ENCODE measurements at places on chromosomes 2 and 18. TPM values are rescaled to one million over a fixed set of nuclear protein-coding genes. Genes with fewer than 3 reads are reported as not detected.
A peak's percentile ranks its signal among the peaks of the same experiment; 100 is the strongest.

- DNase-seq = no peak
Measured at GRCh38 chr2:219877728-219878127, 250.3 kb downstream of the SLC4A3 start.

DNA sequence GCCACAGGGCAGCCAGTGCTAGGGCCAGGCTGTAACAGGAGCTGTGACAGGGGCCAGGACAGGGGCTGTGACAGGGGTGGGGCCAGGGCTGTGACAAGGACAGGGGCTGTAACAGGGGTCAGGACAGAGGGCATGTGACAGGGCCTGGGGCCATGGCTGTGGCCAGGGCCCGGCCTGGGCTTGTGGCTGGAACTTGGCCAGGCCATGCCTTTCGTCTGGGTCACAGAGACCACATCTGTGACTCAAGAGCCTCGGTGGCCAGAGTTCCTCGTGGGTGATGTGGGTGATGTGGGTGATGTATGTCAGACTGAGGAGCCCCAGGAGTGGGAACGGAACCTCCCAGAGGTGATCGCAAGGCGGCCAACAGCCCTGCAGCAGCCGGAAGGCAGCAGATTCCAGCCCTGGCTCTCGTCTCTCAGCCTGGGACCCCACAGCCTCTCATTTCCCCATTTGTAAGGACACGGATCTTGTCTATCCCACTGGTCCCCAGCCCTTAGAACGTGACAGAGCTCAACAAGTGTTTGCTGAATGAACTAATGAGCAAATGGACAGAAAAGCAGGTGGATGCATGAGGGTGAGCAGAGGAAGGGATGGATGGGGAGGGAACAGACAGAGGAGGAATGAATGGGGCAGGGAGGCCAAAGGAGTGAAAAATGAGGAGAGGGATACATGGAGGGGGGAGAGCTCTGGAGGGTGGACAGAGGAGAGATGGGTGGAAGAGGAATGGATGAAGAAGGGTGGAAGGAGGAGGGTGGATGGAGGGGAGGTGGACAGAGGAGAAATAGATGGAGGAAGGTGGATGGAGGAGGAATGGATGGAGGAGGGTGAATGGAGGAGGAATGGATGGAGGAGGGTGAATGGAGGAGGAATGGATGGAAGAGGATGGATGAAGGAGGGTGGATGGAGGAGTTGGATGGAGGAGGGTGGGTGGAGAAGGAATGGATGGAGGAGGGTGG, 17.3 kb downstream of the ESPNL start:
- DNase-seq = no peak

- no peak for DNase-seq
Measured at GRCh38 chr2:217459680-217460405, 543.0 kb downstream of the TNS1 start.

DNA sequence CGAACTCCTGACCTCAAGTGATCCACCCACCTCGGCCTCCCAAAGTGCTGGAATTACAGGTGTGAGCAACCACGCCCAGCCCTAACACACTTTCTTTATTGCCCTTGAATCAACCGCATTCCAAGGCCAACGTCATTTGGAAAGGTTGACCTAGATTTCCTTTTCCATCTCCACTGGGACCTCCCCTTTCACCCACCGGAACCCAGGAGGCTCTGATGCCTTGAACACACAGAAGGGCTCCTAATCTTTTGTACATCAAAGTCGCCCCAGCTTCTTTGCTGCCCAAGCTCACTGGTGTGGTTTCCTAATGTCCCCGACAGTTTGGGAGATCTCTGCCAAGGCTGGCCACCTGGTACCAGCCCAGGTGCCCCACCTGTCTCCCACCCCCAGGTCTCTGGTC, 46.2 kb upstream of the CAB39 start:
- DNase-seq = no peak

DNA sequence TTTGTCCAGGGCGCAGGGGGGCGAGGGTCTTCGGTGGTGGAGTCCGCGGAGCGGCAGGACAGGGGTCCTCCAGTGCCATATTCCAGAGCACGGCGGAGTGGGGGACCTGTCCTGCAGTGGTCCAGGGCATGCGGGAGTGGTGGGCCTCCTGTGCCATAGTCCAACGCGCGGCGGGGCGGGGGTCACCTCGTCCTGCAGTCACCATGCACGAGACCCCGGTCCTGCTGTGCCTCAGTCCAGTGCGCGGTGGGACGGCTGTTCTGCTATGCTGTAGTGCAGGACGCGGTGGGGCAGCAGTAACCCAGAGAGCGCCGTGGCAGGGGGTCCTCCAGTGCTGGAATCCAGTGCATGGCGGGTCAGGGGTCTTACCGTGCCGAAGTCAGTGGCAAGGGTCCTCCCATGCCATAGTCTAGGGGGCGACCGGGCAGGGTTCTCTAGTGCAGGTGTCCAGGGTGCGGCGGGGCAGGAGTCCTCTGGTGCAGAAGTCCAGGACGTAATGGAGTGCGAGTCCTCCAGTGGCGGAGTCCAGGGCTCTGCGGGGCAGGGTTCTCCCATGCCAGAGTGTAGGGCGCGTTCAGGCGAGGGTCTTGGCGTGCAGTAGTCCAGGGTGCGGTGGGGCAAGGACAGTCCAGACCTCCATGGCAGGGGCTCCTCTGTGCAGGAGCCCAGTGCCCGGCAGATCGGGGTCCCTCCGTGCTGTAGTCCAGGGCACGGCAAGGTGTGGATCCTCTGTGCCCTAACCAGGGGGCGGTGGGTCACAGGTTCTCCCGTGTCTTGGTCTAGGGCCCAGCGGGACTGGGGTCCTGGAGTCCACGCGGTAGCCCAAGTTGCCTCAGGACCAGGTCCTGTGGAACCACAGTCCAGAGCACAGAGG, 130.4 kb downstream of the CCDC74A start:
- DNase-seq = no peak

GRCh38 chr2:239814116-239814860, 210.9 kb downstream of the NDUFA10 start:
- no peak for DNase-seq

DNA sequence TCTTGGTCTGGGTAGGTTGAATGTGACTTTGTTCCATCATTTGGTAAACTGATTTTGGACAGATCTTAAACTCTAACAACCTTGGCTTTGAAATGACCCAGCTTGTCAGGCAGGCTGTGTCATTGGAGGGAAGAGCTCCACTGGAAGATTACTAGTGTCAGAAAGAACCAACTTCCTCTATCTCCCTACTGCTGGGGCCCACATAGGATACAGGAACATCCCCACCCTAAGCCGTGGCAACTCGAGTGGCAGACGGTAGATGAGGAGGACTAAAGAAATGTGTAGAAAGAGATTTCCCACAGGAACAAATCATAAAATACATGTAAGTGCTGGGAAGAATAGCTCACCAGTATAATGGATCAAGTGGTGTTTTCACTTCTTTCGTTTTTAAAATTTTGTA, 4.3 kb upstream of the G6PC2 start:
- DNase-seq = no peak

DNA sequence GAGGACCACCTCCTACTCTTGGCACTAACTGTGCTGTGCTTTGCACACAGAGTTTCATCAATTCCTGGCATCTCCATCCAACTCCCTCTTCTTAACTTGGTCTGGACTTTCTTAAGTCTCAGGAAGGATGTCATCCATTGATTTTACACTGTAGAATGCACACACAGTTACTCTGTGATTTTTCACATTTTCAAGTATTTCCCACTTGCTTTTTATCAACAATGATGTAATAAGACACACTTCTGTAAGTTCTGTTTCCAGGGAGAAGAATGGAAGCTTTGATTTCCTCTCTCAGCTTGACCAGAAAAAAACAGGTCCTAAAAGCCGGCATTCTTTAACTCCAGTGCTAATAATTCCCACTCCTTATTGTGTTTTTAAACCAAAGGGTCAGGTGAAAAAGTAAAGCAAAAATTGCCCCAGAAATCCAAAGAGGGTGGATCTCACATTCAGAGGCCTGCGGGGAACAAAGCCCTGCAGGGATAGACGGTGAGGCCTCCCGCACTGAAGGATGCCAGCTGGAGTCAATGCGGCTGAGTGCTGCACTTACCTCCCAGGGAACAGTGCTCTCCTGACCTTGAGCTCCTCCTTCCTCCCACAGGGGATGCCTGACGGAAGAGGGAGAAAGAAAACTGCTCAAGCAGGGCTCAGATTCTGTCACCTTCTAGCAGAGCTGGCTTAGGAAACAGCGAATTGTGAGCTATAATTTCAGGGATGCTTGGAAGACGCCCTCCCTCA, 83.1 kb downstream of the PDCL3 start:
- no peak for DNase-seq

DNA sequence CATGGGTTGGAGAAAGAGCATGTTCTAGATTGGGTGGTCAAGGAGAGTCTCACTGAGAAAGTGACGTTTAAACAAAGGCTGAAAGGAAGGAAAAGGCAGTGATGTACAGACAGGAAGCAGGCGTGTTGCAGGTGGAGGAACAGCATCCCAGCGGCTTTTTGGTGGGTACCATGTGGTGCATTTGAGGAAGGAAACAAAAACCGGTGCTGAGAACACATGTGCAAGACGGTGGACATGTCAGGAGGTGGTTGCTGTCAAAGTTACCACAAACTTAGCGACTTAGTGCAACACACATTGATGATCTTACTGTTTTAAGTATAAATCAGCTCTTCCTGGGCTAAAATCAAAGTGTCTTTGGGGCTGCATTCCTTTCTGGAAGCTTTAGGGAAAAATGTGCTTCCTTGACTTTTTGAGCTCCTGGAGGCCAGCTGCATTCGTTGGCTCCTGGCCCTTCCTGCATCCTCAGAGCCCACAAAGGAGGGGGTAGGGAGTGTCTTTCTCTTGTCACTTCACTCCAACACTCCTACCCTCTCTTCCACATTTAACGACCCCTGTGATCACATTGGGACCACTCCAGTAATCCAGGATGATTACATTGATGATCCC, 380.6 kb downstream of the FBXO15 start:
- DNase-seq = no peak

DNA sequence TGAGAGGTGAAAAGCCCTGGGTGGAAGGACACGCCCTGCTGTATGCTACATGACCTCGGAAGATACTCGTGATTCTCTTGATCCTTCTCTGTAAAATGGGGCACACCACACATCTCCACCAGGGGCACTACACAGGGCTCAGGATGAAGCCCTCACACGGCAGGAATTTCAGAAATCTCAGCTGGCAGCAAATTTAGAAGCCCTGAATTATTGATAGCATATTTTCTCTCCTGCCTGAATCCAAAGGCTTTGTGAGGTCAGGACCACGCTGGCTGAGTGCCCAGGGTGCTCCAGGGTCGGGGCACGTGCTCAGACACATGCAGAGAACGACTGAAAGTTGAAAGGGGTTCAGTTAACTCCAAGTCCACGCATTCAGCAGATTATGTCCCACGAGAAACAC, 42.1 kb upstream of the GALR1 start:
- DNase-seq = peak; percentile 54

DNA sequence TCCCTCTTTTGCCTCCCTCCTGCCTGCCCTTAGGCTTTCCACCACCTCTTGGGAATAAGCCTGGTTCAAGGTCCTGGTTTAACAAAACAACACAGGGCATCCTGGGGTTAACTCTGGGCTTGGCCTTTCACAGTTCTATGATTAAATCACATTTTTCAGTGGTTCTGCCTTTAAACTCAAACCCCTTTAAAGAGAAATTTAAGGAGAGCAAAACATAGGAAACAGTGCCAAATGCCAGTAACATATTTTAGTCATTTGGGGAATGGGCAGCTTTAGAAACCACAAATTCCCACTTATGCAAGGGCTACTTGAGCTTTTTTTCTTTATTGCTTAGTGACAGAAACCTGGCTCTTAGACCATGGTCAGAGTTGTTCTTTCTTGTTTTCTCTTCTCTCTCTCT, 112.2 kb upstream of the FZD5 start:
- DNase-seq = no peak

- no peak for DNase-seq
Measured at GRCh38 chr2:31219131-31219969, 2.0 kb upstream of the CAPN14 start.

DNA sequence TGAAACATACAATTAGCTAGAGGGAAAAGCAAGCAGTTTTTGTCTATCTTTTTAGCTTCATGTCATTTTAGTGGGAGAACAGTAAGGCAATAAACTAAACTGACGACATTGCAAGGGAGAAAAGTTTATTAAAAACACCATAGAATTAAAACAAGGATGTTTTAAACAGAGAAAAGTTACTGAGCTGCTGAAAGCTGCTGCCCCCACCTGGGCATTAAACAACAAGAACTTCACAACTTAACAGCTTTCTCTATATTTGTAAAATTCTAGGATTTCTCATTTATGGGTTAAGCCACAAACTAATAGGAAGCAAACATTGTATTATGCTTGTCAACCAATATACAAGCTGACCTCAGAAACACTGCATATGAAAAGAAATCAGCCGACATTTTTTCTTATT, 289.2 kb downstream of the ERBB4 start:
- no peak for DNase-seq

DNA sequence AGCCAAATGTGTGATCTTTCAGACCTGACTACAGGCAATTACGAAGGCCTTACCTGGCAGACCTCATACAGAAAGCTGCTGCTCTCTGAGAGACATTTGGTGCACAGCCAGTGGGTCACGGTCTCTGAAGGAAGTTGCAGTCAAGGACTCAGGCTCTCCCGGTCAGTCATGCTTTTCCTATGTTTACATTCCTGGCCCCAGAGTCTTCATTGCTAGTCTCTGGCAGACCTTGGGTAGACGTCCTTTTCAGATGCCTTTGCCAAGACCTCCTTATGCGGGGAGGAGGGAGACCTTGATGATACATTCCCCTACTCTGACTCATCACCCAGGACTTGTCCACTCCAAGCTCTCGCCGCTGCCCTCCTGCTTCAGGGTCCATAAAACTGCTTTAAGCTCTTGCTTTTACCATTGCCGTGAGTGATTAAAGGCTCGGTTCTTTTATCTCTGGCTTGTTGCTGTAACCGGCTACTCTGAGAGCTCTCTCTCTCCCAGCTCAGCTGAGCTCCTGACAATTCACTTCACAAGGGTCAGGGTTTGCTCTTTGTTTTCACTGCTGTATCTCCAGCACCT, 62.0 kb upstream of the SLC35F5 start:
- DNase-seq = peak; percentile 52

GRCh38 chr2:150486539-150487484, 655 bp downstream of the RND3 start:
- peak; percentile 41 for DNase-seq

DNA sequence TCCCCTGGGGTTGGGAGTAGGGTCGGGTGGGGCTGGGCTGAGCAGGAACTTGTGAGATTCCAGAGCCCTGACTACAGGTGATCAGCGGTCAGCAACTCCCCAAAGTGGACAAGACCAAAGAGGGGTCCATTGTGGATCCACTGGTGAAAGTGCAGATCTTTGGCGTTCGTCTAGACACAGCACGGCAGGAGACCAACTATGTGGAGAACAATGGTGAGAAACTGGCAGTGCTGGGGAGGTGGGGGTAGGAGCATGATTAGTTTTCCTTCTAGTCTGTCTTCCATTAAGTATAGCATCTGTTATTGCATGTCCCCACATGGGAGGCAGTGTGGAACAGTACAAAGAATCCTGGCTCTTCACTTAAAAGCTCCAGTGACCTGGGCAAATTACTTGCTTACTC, 23.7 kb downstream of the ZNF142 start:
- no peak for DNase-seq

The BOK gene
- 10.3 TPM for total RNA-seq

The TGFA gene
- total RNA-seq = 30.5 TPM

The CTIF gene
- total RNA-seq = 18.5 TPM

The VIT gene
- 1.3 TPM for total RNA-seq

The SLC5A7 gene
- total RNA-seq = not detected
